ENCODE measurements at places on chromosomes 5 and 9.

GRCh38 chr9:72300873-72301272, 64.1 kb downstream of the ZFAND5 start:
- DNase-seq: no peak

- DNase-seq: no peak
These were observed 938 bp downstream of the LPAR1 start for GRCh38 chr9:111037356-111037707.

DNA sequence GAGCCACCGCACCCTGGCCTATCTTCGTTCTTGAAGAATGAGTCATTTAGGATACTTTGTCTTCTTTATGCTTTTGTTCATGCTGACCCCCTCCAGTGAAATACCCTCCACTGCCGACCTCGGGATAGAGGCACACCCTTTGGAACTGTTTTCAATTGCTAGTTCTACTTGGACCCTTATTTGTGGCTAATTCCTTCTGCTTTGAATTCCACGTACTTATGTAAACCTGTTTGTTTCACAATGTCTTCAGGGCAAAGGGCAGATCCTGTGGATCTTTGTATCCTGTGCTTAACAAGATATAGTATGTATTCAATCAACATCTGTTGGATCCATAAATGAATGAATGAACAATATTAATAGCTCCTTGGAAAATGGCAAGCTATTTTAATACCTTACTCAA, 19.6 kb upstream of the AOPEP start:
- DNase-seq: no peak

- peak; percentile 50 for DNase-seq
These were observed 10.6 kb downstream of the PRR7 start for GRCh38 chr5:177456976-177457851.

GRCh38 chr9:134431626-134432025, 105.4 kb downstream of the RXRA start:
- no peak for DNase-seq

DNA sequence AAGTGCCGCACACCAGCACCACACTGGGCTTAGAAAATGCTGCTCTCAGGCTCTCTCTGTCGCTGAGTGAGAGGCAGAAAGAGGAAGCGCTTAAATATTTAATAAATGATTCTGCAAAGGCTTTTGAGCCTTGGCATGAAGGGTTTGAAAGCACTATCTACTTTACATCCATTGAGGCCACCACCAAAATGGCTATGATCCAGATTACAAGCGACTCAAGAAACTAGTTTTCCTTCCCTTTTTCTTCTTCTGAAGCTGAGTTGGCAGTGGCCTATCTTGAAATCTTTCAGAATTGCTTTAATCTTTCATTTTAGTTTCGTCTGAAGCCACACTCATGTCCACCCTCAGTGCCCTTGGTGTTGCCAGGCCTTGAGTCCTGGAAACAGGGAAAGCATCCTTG, 59.5 kb downstream of the EBF1 start:
- DNase-seq: no peak

DNA sequence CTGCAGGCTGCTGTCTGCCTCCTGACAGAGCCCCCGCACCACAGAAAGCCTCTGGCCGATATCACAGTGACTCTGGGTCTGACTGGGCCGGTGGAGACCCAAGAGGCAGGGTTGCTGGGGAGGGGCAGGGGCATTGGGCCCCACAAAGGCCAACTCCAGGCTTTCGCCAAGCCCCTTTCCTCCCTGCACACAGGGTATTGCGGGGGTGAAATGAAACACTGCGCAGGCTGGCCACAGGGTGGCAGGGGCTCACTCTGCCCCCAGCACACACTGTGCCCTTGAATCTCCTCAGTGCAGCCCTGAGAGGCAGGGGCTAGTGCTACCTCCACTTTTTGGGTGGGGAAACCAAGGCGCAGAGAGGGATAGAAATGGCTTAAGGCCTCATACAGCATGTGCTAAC, 44.6 kb downstream of the BARX1 start:
- no peak for DNase-seq

DNA sequence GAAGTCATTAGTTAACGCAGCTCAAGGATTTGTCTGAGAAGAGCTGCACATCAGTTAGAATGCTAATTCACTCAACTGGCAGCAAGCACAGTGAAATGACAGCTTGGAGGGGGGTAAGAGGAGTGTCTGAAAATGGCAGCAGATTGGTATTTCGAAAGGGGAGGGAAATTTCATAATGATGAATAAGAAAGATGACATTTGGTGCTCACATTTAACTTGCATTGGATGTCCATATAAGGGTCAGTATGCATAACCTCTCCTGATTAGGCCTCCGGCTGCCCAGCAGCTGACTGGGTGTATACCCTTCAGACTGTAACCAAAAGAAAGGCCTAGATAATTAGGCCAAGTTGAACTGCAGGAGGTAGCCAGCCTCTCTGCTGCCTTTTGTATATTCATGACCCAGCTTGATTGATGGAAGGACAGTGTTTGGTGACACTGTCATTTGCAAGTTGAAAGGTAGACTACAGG, 131.0 kb downstream of the PBX3 start:
- no peak for DNase-seq

- no peak for DNase-seq
These were observed 45.4 kb downstream of the PTBP3 start for GRCh38 chr9:112288029-112288428.

DNA sequence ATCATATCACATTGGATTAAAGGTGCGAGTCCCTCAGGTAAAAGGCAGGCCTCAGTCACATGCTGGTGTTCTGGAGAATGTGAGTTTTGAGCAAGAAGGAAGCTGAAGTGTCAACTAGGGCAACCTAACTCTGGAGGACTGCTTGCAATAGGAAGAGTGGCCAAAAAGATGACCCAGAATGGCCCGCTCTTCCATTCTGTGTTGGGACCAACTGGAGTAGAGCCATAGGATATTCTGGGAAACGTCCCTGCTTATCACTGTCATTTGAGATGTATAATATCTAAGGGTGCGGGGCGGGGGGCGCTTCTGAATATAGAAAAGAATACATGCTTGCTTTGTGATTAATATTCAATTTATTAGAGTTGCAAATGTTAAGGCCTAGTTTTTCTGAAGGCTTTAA, 7.1 kb upstream of the TRIM7 start:
- no peak for DNase-seq

GRCh38 chr5:141003031-141003430, 36.8 kb downstream of the PCDHAC2 start:
- no peak for DNase-seq

GRCh38 chr9:106921341-106921899, 58.5 kb downstream of the ZNF462 start:
- no peak for DNase-seq

- no peak for DNase-seq
These were observed 34.0 kb upstream of the AFAP1L1 start for GRCh38 chr5:149237662-149238061.

DNA sequence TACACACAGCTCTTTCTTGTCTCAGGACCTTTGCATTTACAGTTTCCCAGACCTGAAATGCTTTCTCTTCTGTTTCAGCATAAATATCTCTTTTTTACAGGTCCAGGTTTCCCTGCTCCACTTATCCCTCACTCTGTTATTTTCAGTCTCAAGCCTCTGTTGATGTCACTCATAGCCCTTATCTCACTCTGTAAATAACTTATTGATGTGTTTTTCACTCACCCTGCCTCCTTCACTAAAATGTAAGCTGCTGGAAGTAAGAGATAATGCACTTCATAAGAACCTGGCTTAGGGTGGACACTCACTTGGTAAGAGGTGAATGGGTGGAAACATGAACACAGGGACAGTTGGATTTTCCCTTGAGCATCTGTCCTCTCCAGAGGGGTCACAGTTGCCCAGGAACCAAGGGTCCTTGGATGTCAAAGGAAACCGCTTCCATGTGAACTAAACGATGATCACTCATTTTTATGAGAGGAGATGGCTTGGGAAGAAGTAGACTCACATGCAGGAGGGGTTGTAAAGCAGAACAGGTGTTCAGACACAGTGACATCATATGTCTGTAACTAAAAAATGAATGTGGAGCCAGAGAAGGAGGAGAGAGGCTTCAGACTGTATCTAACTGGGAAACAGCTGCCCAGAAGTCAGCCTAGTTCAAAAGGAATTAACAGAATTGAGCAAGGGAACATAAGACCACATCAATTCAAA, 5.5 kb upstream of the HTR4 start:
- DNase-seq: no peak

DNA sequence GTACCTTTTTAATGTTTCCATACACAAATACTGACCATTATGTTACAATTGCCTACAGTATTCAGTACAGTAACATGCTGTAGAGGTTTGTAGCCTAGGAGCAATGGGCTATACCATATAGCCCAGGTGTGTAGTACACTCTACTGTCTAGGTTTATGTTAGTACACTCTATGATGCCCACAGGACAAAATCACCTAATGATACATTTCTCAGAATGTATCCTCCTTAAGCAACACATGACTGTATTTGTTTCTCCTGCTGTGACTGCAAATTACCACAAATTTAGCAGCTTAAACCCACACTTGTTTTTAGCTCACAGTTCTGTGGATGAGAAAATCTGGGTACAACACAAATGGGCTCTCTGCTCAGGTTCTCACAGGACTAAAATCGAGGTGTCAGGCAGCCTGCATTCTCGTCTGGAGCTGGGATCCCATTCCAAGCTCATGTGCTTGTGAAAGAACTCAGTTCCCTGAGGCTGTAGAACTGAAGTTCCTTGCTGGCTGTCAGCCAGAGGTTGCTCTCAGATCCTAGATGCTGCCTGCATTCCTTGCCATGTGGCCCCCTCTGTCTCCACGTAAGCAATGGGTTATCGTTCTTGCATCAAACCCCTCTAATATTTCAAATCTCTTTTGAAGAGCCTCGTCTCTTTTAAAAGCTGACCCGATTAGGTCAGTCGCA, 38.6 kb upstream of the PIK3R1 start:
- DNase-seq: no peak

Measured in stimulated activated CD4-positive, alpha-beta T cell treated with anti-CD3 and anti-CD28 coated beads, Interleukin-2, amount 100 ng/mL, for 48 hours (primary cell).